Left ventricle myocardium inferior (tissue), 1 donor: ENCODE measurements at places on chromosomes 5 and 9. TPM values are rescaled to one million over a fixed set of nuclear protein-coding genes. Genes with fewer than 3 reads are reported as not detected.
A peak's percentile ranks its signal among the peaks of the same experiment; 100 is the strongest.

MRPL36 gene
- 57.4 TPM for total RNA-seq

BASP1 gene
- total RNA-seq = 3.7 TPM

ABCA1 gene
- total RNA-seq = 10.8 TPM

CACFD1 gene
- total RNA-seq = 11.5 TPM

TMEM174 gene
- not detected for total RNA-seq

C9 gene
- not detected for total RNA-seq

TRIM41 gene
- total RNA-seq = 26.4 TPM

DNA sequence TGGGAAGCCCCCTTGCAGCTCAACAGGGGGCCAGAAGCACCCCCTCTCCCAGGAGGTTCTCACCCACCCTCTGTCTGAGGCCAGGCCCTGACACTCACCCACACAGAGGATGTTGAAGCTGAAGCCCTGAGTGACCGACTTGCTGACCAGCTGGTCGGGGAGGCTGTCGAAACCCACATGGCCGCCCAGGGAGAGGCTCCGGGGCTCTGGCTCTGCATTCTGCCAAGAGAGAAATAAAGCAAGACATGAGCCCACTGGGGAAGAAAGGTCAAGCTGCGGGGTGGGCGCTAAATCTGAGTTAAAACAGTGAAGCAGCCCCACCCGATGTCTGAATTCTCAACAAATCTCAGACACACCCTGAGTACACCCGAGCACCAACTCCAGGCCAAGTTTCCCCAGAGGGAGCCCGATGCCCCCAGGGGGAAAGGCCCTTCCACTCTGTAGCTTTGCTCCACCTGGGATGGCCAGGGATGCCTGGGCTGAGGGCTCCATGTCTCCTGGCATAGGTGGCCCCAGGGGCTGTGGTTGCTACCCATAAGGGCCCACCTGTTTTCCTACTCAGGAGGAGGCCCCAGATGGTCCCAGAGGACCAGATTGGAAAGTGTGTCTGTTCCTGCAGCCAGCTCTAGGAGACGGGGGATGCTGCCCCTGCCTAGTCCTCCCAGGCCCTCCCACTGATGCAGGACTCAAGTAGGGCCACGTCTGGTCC is 11.6 kb downstream of the SEPTIN8 start:
- peaks cover 49% of the 10 kb centered on the region for H3K4me1 ChIP-seq
- H3K27ac ChIP-seq = peak overlapping the region; percentile 4
- H3K36me3 ChIP-seq = peaks cover 49% of the 10 kb centered on the region
- no peak for DNase-seq
- H3K27me3 ChIP-seq = no peaks in the 10 kb centered on the region
- H3K4me3 ChIP-seq = no peak overlapping the region

GRCh38 chr9:133169102-133169501 is 5.4 kb upstream of the GBGT1 start:
- peaks cover 9% of the 10 kb centered on the region for H3K4me1 ChIP-seq
- DNase-seq = no peak
- no peak overlapping the region for H3K4me3 ChIP-seq
- no peak overlapping the region for H3K27ac ChIP-seq
- H3K36me3 ChIP-seq = no peaks in the 10 kb centered on the region

- H3K27ac ChIP-seq = no peak overlapping the region
- DNase-seq = no peak
- no peaks in the 10 kb centered on the region for H3K36me3 ChIP-seq
- H3K4me3 ChIP-seq = no peak overlapping the region
- H3K4me1 ChIP-seq = no peaks in the 10 kb centered on the region
These were observed 128.7 kb upstream of the BOD1 start for GRCh38 chr5:173745123-173745522.

- H3K36me3 ChIP-seq = no peaks in the 10 kb centered on the region
- peak overlapping the region; percentile 80 for H3K27ac ChIP-seq
- H3K4me3 ChIP-seq = peak overlapping the region; percentile 33
- H3K27me3 ChIP-seq = peaks cover 95% of the 10 kb centered on the region
These were observed 99.5 kb upstream of the LMX1B start for GRCh38 chr9:126514037-126514821.

DNA sequence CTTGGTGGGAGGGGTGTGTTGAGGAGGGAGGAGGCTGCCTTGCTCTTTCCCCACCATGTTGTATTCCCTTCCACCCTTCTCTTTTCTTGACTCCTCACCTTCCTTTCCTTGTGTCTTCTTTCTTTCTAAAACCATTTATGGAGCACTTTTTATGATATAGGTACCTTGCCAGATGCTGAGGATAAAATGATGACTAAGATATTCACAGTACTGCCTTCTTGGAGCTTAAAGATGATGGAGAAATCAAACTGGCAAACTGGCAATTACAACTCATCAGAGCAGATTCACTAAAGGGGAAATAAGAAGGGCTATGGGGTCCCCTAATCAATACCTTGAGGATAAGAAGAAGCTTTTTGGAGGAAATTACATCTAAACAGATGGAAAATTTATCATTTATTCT is 273.2 kb upstream of the MEF2C start:
- H3K4me3 ChIP-seq = no peak overlapping the region
- H3K27me3 ChIP-seq = no peaks in the 10 kb centered on the region
- no peaks in the 10 kb centered on the region for H3K36me3 ChIP-seq
- no peaks in the 10 kb centered on the region for H3K4me1 ChIP-seq
- no peak for DNase-seq

DNA sequence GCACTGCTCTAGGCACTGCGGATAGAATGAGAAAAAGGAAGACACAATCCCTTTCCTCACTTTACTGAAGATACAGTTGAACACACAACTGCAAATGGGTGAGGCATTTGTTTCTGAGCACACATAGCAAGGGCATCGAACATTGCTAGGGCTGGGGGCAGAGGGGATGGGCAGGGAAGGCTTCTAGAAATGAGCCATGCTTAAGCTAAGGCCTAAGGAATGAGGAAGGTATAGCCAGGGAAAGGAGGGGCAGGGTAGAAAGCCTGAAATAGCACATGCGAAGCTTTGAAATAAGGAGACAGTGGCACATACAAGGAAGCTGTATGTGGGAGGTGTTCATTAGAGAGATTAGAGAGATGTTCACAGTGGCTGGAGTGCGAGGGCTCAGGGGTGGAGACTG is 92.7 kb downstream of the KIF4B start:
- H3K4me3 ChIP-seq = no peak overlapping the region
- no peaks in the 10 kb centered on the region for H3K4me1 ChIP-seq
- H3K27me3 ChIP-seq = no peaks in the 10 kb centered on the region
- no peak for DNase-seq
- no peak overlapping the region for H3K27ac ChIP-seq
- no peaks in the 10 kb centered on the region for H3K36me3 ChIP-seq

DNA sequence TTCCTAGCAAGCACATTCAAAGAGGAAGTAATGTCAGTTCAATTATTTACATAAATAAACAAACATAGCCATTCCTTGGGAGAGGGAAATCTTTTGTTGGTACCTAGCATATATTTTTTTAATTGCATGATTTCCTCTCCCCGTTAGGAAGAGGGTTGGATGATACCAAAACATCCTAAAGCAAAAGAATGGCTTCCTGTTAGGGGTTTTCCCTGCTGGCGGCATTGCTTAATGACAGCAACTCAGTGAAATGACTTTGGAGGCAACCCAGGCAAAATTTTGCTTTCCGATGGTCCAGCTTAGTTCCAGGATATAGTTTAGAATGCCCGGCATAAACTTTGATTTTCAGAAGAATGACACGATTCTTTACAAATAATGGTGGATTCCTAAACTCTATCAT is 73.2 kb downstream of the MAT2B start:
- peaks cover 10% of the 10 kb centered on the region for H3K27me3 ChIP-seq
- no peak overlapping the region for H3K4me3 ChIP-seq
- no peaks in the 10 kb centered on the region for H3K4me1 ChIP-seq
- no peak for DNase-seq

GRCh38 chr5:36521838-36522745 is 84.3 kb upstream of the SLC1A3 start:
- no peak for DNase-seq
- H3K27ac ChIP-seq = peak overlapping the region; percentile 92
- H3K27me3 ChIP-seq = no peaks in the 10 kb centered on the region
- peaks cover 27% of the 10 kb centered on the region for H3K4me1 ChIP-seq

- H3K36me3 ChIP-seq = peaks cover 100% of the 10 kb centered on the region
- no peak overlapping the region for H3K4me3 ChIP-seq
- DNase-seq = no peak
- H3K27me3 ChIP-seq = no peaks in the 10 kb centered on the region
- H3K27ac ChIP-seq = no peak overlapping the region
These were observed 91.3 kb downstream of the CAMSAP1 start for GRCh38 chr9:135815830-135816650.

GRCh38 chr5:95424016-95424415 is 32.9 kb downstream of the FAM81B start:
- H3K4me3 ChIP-seq = no peak overlapping the region
- H3K27ac ChIP-seq = no peak overlapping the region
- no peaks in the 10 kb centered on the region for H3K4me1 ChIP-seq
- no peaks in the 10 kb centered on the region for H3K36me3 ChIP-seq
- DNase-seq = no peak

DNA sequence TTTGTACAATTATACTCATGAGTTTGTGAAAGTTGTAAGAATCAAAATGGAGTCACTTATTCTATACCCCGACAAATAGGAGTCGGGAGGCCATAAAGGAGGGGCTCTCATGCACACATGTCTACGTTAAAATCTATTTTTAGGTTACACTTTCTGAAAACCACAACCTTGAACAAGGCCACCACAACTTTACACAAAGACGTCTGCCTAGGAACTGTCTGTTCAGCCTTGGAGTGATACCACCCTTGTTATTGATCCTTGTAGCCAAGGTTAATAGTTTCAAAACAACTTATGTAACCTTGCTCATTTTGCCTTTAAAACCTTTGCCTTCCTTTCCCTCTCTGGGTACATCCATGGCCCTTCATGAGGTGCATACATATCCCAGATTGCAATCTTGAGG is 4.1 kb upstream of the NDFIP1 start:
- no peak overlapping the region for H3K27ac ChIP-seq
- H3K27me3 ChIP-seq = no peaks in the 10 kb centered on the region
- peaks cover 30% of the 10 kb centered on the region for H3K4me1 ChIP-seq
- DNase-seq = no peak
- no peaks in the 10 kb centered on the region for H3K36me3 ChIP-seq

DNA sequence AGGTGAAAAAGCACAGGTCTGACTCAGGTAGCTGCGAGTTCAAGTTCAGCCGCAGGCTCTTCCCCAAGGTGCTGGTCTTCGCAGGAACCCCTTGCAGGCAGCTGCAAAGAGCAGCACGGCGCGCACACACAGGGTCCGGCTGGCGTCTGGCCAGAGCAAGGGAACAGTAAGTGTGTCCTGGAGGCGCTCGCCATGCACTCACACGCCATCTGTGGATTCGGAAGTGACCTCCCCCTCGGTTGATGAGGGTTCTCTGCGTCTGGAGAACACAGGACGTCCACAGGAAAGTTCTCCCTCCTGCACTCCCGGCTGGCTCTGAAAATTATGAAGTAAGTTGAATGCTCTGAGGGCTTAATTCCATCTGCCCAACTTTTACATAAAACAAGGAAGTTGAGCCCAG is 14.0 kb upstream of the EGFL7 start:
- H3K27me3 ChIP-seq = no peaks in the 10 kb centered on the region
- DNase-seq = peak; percentile 83
- peak overlapping the region; percentile 65 for H3K4me3 ChIP-seq
- H3K4me1 ChIP-seq = peaks cover 66% of the 10 kb centered on the region
- no peaks in the 10 kb centered on the region for H3K36me3 ChIP-seq

- H3K36me3 ChIP-seq = no peaks in the 10 kb centered on the region
- no peak overlapping the region for H3K27ac ChIP-seq
- no peak overlapping the region for H3K4me3 ChIP-seq
- no peaks in the 10 kb centered on the region for H3K4me1 ChIP-seq
- DNase-seq = no peak
These were observed 479.0 kb downstream of the CYLC2 start for GRCh38 chr9:103474156-103474555.

GRCh38 chr5:158640593-158640980 is 459.1 kb downstream of the EBF1 start:
- H3K27me3 ChIP-seq = no peaks in the 10 kb centered on the region
- DNase-seq = no peak
- no peak overlapping the region for H3K4me3 ChIP-seq
- no peaks in the 10 kb centered on the region for H3K36me3 ChIP-seq
- H3K4me1 ChIP-seq = peaks cover 19% of the 10 kb centered on the region
- H3K27ac ChIP-seq = no peak overlapping the region

DNA sequence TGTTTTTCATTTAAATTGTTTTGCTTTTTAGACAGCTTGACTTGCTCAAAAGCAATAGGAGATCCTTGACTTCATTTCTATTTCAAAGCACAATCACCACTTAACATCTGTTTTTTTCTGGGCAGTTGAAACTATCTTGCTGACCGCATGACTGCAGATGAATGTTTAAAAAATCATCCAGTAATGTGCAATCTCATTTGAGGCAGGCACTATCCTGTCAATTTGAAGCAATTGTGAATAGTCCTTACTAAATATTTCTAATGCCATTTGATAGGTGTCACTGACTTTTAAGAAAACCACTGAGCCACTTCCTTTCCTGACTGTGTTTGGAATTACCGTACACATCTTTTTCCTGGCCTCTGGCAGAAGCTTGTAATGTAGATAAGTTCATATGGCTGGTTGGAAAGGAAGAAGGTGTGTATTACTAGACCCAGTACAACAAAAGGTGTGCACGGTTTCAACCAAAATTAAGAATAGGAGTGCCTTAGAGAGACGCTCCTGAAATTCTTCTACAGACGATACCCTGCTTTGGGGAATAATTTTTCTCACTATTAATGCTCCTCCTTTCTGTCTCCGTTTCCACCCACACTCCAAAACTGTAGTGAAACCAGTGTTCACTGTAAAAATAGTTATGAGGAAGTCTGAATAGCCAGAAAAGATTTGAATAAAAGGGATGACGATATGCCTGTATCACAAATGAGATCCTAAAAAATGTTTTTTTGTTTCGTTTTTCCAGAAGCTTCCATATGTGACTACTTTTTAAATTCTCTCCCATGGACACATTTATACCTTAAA is 136.7 kb upstream of the MOCS2 start:
- no peaks in the 10 kb centered on the region for H3K4me1 ChIP-seq
- no peaks in the 10 kb centered on the region for H3K36me3 ChIP-seq
- no peak for DNase-seq
- no peak overlapping the region for H3K27ac ChIP-seq
